ENCODE measurements at places on chromosomes 2 and 18.

DNA sequence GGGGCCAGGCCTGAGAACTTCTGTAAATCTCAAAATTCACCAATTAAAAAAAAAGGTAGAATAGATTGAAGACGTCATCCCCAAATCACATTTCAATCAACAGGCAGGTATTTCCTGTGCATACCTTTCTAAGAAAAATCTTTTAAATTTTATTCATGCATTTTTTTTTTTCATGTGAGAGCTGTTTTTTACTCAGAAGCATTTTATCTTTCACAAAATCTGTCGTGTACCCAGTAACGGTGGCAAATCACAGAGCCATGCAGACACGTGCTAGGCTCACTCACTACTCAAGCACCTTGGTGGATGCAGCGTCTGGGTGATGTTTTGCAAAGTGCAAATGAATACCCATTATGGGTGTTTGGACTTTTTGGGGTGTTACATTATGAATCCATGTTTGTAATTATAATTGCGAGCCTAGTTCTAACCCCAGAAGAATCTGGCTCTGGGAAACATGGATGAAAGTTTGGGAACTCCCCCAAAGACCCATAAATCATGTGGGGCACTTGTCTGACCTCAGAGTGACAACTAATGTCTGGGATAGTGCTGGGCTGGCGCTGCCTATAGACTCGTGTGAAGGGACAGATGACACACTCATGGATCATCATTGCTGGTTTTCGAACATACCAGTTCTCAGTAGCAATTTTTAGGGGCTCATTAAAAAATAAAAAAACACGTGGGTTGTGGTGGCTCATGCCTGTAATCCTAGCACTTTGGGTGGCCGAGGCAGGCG, 335.2 kb downstream of the LPIN1 start:
- no peak for DNase-seq

DNA sequence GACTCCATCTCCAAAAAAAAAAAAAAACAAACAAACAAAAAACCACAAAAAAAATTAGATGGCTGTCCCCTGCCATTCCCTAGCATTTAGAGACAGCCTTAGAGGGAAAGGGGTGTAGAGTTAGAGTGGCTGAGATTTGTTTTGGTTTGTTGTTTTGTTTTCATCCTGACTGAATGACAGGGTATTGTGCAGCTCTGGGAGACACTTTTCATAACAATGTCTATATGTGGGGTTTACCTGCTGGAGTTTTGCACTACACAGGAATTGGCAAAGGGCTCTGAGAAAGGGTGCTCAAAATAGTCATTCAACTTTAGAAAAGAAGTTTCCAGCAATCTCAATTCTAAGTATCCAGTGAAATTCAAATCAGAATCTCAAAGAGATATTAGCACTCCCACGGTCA, 732.5 kb upstream of the CHAC2 start:
- no peak for DNase-seq

DNA sequence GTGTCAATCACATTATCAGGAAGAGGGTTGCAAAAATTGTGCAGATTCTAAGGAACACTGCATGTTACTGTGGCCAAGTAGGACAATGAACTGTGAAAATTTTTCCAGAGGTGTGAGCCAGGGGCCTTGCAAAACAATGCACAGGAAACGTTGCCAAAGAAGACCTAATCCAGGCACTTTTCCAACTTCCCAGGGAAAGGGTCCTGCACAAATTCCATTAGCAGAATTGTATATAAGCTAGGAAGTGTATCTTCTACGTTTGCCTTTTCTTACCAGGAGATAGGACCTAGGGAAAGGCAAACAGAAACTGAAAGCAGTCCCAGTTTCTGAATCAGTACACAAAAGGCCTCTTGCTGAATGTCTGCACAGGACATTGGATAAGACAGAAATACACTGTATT, 1888.3 kb upstream of the CELF4 start:
- peak; percentile 65 for DNase-seq

- DNase-seq, result no peak
These were observed 6.2 kb downstream of the AGPS start for GRCh38 chr2:177398791-177399190.

- DNase-seq, result no peak
These were observed 75.9 kb downstream of the TMEM18 start for GRCh38 chr2:601387-601698.

GRCh38 chr2:76825140-76825970, 696.8 kb downstream of the LRRTM4 start:
- no peak for DNase-seq

- peak; percentile 79 for DNase-seq
These were observed 928 bp upstream of the FOSL2 start for GRCh38 chr2:28391564-28392296.

DNA sequence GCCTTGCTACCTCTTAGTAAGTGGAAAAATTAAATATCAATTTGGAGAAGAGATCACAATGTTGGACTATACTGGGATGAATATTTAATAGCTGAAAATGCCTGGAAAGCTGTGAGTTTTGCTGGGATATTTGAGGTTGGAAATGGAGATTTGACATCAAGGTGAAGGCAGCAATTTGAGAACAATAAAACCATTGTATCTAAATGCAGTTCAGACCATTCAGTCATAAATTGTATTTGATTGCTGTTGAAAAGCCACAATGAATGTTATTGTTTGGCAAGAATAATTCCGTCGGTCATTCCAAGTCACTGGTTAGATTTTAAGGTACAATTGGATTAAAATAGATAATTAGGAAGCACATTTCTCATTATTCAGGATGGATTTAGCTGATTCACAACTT, 325.6 kb downstream of the HRH4 start:
- DNase-seq, result no peak

DNA sequence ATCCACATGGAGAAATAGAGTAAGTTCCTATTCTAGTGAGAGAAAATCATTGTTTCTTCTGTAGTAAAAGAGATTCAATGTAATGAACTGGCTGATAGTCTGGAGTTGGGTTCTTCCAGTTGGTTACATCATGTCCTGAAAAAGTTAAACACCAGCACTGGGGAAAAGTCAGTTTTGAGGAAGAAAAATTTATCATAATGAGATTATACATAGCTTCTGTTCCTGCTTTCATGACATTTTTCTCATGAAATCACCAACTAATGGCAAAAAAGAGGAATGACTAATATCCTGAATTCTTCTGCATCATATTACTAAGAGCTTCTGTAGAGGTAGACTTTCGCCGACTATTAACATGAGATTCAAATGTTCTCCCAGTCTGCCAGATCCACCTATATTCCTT, 69.2 kb upstream of the SLC9A2 start:
- DNase-seq, result no peak

GRCh38 chr2:171132086-171132485, 28.6 kb downstream of the TLK1 start:
- no peak for DNase-seq

- DNase-seq, result no peak
These were observed 4.0 kb downstream of the DGKD start for GRCh38 chr2:233358335-233358734.

- no peak for DNase-seq
These were observed 64.8 kb downstream of the ARHGAP25 start for GRCh38 chr2:68799140-68800026.
